ENCODE measurements at places on chromosomes 6 and 20.

GRCh38 chr6:49198015-49198414 is 265.0 kb downstream of the MMUT start:
- DNase-seq, result no peak

DNA sequence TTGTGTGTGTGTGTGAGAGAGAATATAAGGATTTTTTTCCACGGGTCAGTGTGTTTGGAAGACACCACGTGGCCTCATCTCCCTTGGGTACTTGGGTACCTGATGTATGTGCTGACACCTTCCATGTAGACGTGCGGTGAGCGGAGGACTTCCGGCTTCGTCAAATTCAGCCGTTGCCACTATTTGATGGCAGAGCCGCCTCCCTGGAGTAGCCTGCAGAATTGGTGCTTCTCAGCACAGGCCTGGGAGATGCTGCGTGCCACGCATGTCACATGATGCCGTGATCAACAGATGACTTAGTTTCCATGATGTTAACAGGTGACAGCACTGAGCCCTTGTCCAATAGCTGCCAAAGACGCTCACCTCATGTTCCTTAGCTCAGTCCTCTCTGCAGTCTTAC is 69.4 kb downstream of the CDH4 start:
- no peak for DNase-seq

- DNase-seq, result no peak
Measured at GRCh38 chr6:79895382-79896074, 51.8 kb downstream of the ELOVL4 start.

DNA sequence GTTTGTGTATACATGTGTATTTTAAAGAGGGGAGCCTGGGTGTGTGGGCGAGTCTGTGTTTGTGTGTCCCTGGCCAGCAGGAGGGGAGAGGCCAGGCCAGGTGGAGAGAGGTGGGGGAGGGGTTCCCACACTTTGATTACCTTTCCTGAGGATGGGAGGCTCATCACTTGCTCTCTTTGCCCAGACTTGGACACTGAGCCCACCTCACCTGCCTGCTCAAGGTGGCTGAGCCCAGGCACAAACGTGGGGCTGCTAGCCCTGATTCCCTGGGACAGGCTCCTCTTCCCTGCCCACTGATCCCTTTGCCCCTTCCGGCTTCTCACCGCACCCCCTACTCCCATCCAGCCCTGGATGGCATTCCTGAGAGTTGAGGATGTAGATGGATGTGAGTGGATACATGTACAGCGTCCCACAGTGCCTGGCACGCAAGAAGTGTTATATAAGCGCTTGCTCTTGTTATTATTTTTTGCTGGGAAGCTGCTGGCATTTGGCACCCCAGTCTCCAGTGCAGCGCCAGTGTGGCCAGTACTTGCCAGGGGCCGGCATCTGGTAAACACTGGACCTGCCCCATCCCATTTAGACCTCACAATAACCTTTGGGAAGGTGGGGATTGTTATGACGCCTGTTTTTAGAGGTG is 2.7 kb downstream of the CEBPB start:
- DNase-seq, result no peak

DNA sequence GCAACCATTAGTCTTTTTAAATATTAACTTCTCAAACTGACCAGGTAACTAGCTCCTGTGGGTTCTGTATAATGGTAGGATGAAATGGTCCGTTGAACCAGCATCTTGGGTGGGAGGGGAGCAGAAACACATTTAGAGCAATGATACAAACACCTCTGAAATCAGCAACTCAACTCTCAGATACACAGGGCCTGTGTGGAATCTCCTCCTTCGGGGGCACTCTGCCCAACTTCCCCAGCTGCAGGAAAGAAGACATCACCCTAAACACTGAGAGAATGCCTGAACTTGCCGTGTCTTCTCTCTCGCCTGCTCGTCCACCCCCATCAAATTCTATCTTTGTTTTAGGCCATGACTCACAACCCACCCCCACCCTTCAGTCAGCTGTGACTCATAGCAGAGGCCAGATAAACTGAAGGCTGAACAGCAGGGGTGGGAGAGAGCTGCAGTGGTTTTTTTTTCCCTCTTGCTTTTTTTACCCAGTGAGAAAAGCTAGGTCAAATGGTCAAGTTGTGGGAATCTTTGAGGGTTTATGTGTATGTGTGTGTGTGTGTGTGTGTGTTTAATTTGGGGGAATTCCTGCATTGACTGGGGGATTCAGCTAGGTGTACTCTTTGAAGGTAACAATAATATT is 593.4 kb upstream of the JAG1 start:
- peak; percentile 73 for DNase-seq

GRCh38 chr6:108748055-108748454 is 100.2 kb upstream of the ARMC2 start:
- no peak for DNase-seq

DNA sequence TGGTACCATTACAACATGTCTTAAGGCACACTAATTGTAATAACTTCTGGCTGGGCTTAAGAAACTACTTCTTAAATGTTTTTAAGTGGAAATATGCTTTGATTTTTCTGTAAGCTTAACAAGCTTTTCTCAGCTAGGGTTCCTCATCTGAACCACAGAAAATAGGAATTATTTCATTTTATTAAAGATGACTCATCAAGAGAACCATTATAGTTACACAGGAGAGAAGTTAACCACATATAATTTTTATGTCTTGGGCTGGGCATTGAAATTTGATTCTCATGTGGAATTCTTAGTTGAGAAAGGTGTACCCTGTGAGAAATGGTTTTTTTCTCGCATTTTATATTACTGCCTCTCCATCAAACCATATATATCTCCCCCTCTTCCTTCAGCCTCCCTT is 75.1 kb downstream of the QKI start:
- no peak for DNase-seq

GRCh38 chr6:31094389-31094881 is 17.9 kb downstream of the C6orf15 start:
- peak; percentile 81 for DNase-seq

- no peak for DNase-seq
Measured at GRCh38 chr6:11731423-11731822, 47.2 kb downstream of the ADTRP start.

DNA sequence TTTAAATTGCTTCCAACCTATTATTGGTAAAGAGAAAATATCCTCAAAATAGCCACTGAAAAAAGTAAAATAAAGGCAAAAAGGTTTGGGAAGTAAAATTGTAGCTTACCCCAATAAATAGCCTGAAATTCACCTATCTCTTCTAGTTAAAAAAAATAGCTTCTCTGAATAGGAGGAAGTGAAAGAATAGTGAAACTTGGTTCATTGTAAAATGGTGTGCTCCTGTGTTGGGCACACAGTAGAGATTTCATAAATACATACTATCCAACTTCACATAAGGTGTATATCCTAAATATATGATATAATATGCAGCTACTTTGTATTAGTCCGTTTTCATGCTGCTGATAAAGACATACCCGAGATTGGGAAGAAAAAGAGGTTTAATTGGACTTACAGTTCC is 45.3 kb downstream of the CDK19 start:
- DNase-seq, result no peak

DNA sequence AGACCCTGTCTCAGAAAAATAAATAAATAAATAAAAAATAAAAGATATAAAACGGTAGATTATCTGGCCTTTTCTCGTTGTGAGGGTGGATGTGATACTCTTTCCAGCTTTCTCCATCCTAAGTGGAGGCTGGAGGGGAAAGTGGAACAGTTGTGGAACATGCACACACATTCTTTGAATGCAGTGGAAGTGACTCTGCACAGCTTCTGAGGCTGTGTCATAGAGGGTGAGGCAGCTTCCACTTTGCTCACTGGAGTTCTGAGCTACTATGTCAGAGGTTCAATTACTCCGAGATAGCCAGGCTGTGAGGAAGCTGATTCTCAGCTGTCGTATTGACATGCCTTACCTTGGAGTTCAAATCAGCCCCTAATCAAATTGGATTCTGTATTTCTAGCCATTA is 82.2 kb downstream of the CHMP4B start:
- no peak for DNase-seq
